ENCODE measurements at places on chromosomes 2 and 18. TPM values are rescaled to one million over a fixed set of nuclear protein-coding genes. Genes with fewer than 3 reads are reported as not detected.

DNA sequence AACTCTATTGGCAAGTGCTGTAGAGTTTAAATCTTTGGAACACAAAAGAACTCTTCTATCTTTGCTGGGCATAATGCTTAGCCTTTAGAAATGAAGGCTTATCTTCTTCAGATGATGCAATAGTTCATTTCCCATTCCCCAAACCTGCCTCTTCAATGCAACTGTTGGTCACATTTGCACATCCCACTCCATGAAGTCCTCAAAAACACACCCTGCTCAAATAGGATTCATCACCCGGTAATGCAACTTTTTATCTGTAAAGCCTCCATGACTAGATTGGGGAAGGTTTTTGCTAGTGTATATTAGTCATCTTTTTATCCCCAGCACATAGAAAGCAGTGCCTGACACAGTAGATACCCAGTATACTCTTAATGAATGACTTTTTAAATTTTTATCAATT lies 376.4 kb downstream of the RBM43 start:
- DNase-seq = no peak

- no peak for DNase-seq
Measured at GRCh38 chr2:216756435-216756834, 61.1 kb upstream of the IGFBP5 start.

DNA sequence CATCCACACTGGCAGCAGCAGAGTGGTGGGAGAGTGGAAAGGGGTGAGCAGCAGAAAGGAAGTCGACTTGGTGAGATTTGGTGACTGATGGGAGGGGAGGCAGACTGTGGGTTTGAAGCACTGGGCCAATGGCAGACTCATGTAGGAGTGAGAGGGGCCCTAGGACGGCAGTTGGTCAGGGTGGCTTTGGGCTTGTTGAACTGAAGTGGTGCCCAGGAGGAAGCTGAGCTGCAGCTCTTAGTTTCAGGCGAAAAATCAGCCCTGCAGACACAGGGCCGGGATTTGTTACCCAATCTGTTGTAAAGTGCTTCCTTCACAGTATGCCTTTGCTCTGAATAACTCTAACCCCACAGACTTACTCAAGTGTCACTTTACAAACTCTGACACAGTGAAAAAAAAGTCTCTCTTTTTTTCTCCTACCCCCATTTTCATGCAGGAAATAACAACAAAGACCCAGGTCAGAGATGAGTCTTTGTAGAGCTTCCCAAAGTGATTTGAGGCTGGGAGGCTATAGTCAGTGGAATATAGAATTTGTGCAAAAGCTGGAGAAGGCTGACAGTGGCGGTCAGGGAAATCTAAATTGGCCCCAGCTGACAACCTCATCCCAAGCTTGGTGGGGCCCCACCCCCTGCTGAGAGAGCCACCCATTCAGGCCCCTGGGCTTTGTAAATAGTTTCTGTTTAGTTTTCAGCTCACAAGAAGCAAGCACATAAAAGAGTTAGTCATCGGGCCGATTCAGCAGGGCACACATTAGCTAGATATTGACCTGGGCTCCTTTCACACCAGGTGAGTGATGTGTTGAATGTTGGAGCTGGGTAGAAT lies 226.9 kb downstream of the VAPA start:
- DNase-seq = peak; percentile 81

DNA sequence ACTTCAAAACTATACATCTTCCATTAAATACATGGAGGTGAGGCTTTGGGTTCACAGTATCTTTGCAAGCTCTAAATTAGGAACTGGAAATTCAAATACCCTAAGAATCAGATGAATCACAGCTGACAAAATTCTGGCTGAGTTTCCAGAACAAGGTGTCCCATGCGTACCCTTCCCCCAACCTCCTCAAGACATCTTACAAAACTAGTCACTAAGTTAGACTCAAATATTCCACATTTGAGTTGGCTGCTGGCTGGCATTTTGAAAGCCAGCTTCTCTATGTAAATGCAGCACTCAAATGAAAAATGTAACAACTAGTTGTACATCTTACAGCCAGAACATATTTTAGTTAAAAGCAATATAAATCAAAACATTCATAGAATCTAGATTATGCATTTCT lies 131.0 kb upstream of the ARL5A start:
- no peak for DNase-seq

- DNase-seq = peak; percentile 72
Measured at GRCh38 chr2:43169099-43169945, 57.1 kb downstream of the ZFP36L2 start.

DNA sequence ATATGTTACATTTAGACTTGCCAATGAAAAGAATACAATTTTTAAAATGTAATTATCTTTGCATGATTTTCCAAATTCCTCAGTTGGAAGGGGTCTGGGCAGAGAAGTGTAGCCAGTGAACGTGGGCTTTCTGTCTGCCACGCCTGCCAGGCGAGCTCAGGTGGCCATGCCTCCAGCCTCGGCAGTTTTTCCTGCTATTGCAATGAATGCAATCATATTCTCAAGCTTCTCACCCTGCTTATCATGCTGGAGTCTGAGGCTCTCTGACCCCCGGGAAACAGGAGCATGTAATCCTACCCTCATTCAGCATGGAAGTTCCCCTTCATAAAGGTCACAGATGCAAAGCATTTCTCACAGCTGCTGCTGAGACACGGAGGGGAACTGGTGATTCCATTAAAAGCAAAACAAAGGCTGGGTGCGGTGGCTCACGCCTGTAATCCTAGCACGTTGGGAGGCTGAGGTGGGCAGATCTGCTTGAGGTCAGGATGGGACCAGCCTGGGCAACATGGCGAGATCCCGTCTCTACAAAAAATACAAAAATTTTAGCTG lies 154.8 kb downstream of the MBP start:
- DNase-seq = no peak

GRCh38 chr2:24819442-24820174 lies 26.4 kb downstream of the CENPO start:
- DNase-seq = peak; percentile 7

DNA sequence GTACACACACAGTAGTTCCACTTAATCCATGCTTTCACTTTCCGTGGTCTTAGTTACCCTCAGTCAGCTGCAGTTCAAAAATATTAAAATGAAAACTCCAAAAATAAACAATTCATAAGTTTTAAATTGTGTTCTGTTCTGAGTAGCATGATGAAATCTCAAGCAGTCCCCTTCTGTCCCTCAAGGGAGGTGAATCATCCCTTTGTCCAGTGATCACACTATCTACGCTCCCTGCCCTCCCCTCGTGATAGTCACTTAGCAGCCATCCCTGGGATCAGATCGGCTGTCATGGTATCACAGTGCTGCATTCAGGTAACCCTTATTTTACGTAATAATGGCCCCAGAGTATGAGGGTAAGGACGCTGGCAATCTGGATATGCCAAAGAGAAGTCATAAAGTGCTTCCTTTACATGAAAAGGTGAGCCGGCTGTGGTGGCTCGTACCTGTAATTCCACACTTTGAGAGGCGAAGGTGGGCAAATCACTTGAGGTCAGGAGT lies 5.8 kb upstream of the RTN4 start:
- no peak for DNase-seq

DNA sequence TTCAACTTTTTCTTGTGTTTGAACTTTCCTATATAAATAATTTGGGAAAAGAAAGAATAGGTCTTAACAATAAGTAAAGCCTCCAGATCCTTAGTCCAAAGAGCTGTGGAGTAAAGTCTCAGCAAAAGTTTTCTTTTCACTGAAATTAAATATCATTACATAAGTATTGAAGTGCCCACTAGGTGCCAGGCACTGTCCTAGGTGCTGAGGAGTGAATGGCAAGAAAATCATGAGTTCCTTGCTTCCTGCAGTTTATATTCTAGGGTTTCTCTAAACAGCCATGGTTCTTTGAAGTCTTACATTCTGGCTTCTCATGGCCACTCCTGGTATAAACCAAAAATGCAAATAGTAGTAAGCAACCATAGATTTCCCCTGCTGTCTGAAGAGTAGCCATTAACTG lies 59.7 kb downstream of the SPP2 start:
- DNase-seq = no peak

DNA sequence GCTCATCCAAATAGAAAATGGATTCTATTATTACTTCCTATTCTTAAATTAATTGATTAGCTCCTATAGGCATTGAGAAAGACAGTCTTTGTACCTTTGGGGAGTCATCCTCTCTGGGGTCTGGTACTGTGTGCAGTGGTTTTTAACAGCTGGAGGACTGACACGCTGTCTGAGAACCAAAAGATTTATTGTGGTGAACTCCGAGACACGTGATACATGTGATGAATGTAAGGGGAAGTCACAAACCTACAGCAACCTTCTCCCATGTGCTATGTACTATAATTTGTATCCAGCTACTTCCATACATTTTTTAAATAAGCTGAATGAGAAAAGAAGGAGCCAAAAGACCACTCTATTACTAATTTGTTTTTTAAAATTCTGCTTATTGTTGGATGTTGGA lies 133.7 kb downstream of the GALNT3 start:
- no peak for DNase-seq

SLC5A7 gene
- total RNA-seq = 0.20 TPM

MCFD2 gene
- 78.9 TPM for total RNA-seq
